ENCODE measurements at places on chromosomes 12 and 14.
A peak's percentile ranks its signal among the peaks of the same experiment; 100 is the strongest.

GRCh38 chr12:130192642-130193345, 30.5 kb downstream of the FZD10 start:
- no peak for DNase-seq

DNA sequence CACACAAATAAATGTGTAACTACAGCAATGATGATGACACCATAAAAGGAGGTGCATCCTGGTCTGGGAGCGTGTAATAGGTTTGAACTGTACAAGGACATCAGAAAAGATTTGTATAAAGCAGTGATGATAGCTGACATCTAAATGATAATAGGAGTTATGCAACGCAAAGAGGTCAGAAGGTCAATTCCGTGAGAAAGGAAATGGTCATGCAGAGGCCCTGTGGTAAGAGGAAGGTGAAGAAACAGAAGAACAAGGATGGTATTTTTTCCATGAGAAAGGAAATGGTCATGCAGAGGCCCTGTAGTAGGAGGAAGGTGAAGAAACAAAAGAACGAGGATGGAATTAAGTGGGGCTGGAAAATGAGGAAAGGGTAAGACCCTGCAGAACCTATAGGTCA, 106.7 kb upstream of the TMPO start:
- DNase-seq, result no peak

DNA sequence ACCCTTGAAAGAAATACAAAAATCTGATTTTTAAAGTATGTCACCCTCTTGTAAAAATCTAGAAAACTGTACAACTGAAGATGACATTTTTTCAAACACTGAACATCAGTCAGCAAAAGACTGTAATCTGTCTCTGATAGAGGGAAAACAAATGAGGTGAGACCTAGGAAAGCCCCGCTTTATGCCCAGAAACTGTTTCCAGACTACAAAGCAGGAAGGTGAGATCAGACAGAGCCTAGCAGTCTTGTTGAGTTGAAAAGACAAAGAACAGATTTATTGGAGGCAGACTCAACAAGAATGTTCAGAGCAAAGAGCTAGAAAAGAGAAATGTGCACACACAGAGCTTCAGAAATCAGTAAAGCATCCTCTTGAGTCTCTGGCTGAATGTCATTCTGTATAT, 873.6 kb downstream of the LRFN5 start:
- no peak for DNase-seq

GRCh38 chr12:29691161-29691854, 92.4 kb downstream of the TMTC1 start:
- no peak for DNase-seq

DNA sequence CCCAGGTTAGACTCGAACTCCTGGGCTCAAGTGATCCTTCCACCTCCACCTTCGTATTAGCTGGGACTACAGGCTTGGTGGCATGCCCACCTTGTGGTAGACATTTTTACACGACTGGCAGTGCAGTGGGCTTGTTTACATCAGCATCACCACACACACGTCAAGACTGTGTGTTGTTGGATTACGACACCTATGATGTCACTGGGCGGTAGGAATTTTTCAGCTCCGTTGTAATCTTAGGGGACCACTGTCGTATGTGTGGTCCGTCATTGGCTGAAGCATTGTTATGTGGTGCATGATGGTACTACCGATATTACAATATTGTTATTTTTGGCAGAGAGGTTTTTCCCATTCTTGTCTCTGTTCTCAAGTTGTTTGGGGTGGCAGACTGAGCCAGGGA, 50.7 kb downstream of the TSPAN9 start:
- no peak for DNase-seq

DNA sequence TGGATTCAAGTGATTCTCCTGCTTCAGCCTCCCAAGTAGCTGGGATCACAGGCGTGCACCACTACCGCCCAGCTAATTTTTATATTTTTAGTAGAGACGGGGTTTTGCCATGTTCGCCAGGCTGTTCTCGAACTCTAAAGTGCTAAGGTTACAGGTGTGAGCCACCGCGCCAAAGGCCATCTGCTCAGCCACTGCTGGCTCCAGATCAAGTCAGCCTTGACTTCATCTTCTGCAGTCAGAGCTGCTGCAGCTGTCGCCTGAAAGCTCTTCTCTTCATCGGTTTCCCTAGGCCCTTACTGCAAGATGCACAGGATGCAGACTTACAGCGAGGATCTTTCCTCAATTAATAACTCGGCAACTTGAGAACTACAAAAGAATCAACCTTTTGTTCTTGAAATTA, 66.8 kb downstream of the CLIP1 start:
- DNase-seq, result no peak

- DNase-seq, result peak; percentile 7
These were observed 2.4 kb upstream of the MLEC start for GRCh38 chr12:120684523-120684932.

- DNase-seq, result no peak
These were observed 96.6 kb upstream of the NEDD1 start for GRCh38 chr12:96810477-96810876.

DNA sequence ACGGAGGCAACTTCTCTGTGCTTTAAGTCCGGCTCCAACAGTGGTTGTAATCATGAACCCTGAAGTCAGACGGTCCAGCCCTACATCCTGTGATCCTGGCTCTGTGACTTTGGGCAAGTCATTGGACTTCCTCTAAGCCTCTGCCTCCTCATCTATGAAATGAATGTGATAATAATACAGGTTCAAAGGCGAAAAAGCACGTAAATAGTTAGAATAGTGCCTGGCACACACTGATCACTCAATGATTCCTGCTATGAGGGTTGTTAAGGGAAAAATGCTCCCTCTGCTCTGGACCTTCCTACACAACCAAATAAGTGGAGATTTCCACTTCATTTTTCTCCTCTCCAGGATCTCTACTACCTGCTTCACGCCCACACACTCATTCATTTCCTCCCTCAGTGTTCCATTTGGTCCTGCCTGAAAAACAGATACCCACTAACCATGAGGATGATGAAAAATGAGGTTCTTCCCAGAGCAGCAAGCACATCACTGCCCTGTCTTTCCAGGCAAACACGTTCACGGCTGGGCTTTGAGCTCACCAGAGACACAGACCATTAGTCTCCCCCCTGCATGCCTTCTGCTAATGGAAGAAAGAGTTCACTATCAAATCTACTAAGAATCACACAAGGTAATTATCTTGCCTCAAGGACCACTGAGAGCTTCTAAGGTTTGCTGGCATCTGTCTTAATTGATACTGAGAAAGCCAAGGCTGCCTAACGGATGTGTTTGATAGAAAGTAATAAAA, 13.2 kb downstream of the NUAK1 start:
- no peak for DNase-seq

DNA sequence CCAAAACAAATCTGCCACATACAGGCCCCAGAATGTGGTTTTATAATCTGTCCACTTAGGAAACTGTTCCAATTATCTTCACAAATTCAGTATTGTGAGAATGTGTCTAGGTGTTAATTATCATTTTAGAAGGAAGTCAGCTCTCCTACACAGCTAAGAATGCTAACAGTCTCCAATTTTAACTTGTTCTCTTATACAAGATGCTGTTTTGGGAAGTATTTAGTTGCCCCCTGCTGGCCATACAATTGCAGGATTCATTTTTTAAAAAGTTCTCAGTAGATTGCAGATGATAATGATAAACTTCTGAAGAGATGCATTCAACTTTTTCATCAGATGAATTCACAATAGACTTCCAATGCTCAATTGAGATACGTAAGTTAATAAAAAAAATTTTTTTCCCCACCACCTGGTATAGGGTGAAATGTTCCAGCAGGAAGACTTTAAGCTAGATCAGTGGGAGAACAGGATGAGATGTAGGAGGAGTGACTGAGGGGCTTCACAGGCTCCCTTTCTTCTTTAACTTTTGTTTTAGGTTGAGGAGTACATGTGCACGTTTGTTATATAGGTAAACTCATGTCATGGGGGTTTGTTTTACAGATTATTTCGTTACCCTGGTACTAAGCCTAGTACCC, 27.3 kb upstream of the OSBPL8 start:
- no peak for DNase-seq

DNA sequence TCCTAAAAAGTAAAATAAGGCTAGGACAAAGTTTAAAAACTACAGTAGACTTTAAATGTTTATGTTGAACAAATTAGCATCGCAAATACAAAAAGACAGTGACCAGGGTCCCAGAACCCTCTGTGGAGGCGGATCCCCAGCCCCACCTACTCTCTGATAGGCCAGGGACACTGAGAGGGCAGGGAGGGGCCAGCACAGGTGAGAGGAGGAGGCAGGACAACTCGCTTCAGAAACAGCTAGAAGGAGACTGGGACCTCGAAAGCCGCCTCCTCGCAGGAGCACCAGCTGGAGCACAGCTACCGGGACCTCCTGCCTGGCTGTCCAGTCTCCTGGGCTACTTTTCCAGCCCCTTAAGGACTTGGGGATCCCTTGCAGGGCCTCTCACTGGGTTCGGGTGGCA, 992 bp downstream of the DNAH10 start:
- no peak for DNase-seq

DNA sequence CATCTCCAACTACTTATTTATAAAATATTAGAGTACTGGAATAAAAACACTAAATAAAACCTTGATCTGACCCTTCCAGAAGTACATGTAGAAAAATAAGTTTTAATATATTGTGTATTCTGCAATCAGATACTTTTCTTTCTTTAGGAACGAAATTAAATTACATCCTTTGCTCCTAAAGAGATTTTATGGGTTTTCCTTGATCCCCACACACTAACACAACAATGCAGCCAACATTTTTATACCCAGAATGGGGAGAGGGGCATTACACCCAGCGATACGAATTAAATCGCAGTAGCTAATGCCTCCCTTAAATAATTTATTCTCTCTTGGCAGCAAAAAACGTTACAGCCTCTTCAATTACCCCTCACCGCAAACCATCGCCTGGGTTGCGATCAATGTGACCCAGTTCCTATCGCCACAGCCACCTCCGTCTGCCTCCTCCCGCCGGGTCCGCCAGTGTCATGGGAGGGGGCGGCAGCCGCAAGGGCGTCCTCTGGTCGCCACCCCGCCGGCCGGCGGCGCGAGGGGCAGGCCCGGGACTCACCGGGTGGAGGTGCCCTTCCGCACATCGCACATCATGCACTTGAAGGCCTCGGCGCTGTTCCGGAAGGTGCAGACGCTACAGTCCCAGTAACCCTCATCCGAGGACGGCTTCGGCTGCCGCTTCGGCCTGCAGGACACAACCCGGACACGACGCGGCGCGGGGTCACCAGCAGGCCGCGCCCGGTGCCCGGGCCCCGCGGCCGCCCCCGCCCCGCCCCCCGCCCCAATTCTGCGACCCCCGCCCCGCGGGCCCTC, 796 bp downstream of the YAF2 start:
- DNase-seq, result peak; percentile 74

- DNase-seq, result no peak
These were observed 81.4 kb upstream of the KRAS start for GRCh38 chr12:25332143-25332542.

GRCh38 chr14:94037954-94038353, 11.8 kb downstream of the OTUB2 start:
- no peak for DNase-seq

DNA sequence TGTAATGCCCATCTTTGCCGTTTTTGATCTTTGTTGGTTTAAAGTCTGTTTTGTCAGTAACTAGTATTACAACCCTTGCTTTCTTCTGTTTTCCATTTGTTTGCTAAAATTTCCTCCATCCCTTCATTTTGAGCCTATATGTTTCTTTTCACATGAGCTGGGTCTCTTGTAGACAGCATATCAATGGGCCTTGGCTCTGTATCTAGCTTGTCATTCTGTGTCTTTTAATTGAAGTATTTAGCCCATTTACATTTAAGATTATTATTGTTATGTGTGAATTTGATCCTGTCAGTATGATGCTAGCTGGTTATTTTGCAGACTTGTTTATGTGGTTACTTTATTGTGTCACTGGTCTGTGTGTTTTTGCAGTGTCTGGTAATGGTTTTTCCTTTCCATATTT, 913.2 kb downstream of the TRHDE start:
- no peak for DNase-seq

GRCh38 chr14:31219169-31219568, 11.6 kb upstream of the HECTD1 start:
- DNase-seq, result no peak

DNA sequence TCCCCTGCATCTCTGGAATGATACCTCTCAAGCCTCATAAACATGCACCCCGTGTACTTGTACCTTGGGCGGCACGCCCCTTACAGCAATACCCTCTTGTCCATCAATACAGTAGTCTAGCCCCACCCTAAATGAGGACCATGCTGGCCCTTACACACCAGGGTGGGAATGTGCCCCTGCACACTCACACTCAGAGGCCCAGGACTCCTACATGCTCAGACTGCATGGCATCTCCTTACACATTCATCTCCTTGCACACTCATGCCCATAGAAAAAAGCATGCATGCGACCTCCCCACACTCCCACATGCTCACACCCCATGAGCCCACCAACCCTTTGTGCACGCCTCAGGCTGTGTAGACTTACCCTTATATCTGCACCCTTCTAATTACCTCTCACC, 22.0 kb downstream of the ITGA7 start:
- DNase-seq, result no peak

DNA sequence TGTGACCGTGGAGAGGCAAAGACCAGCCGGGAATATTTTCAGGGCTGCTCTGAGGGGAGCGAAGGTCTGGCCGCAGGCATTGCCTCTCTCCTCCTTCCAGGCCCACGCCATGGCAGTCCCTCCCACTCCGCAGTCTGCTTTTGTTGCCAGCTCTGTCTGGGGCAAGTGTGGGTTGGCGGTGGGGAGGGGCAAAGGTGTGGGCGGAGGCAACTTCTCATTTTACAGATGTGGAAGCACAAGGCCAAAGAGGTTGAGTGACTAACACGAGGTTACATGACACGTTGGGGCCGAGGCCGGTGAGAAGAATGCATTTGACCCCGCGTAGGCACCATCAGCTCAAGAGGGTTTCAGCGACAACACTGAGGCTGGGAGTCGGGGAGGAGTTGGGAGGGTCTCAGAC, 6.1 kb upstream of the FAIM2 start:
- no peak for DNase-seq

DNA sequence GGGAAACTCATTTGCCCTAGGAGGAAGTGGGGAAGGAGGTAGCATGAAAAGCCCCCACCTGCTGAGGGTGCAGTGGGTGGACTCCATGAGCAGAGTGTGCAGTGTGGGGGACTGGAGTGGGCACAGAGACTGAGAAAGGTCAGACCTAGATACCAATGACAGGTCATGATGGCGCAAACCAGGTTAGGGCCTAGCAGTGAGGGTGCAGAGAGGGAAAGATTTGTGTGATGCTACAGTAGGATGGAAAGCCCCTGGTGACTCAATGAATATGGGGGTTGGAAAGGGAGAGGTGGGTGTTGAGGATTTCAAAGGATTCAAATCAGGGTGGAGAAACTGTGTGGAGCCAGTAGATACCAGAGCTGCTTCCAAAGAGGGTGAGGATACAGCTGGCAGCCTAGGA, 319.2 kb downstream of the DPF3 start:
- no peak for DNase-seq

GRCh38 chr12:5305425-5305824, 126.5 kb upstream of the NTF3 start:
- DNase-seq, result no peak

- no peak for DNase-seq
These were observed 14.4 kb downstream of the RASSF9 start for GRCh38 chr12:85821759-85822158.

- DNase-seq, result no peak
These were observed 201.9 kb downstream of the AACS start for GRCh38 chr12:125267114-125267513.
